HTR-8/SVneo (cell line): ENCODE measurements at places on chromosomes 12 and 14.

- DNase-seq: no peak
Measured at GRCh38 chr12:120890963-120891362, 13.2 kb downstream of the SPPL3 start.

DNA sequence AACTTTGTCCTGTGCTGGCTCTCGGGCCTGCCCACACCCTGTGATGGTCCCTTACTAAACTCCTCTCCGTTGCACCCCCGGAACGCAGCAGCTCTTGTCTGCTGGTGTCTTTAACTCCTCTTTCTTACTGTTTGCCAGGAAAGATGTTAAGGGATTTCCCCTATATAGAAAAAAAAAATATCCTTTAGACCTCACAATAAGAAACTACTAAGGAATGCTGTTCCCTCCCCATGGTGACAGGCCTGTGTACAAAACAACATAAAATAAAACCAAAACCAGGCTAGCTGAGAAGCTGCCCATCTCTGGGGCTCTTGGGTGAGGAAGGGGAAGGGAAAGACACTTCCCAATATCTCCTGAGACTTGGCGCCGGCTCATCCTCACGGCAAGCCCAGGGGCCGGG, 95.4 kb downstream of the CHGA start:
- DNase-seq: no peak

- DNase-seq: no peak
Measured at GRCh38 chr14:29007990-29008389, 241.4 kb downstream of the FOXG1 start.

DNA sequence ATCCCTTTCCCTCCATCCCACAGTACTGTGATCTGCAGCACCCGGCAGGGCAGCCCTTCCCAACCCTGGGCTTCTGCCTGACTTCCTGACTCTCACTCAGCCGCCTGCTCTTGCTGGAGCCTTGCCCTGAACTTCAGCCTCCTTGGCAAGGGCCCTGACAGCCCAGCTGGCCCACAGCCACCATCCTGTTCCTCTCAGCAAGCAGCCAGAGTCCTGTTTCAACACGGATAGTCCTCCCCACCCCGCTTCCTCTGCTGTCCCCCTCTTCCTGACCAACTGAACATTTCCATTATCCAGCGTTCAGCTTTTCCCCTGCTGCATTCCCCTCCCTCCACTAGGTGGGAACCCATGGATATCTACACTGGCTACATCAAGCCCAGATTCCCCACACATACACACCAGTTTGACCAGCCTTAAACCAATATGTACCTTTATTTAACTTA, 74.0 kb upstream of the MDM1 start:
- peak; percentile 65 for DNase-seq

DNA sequence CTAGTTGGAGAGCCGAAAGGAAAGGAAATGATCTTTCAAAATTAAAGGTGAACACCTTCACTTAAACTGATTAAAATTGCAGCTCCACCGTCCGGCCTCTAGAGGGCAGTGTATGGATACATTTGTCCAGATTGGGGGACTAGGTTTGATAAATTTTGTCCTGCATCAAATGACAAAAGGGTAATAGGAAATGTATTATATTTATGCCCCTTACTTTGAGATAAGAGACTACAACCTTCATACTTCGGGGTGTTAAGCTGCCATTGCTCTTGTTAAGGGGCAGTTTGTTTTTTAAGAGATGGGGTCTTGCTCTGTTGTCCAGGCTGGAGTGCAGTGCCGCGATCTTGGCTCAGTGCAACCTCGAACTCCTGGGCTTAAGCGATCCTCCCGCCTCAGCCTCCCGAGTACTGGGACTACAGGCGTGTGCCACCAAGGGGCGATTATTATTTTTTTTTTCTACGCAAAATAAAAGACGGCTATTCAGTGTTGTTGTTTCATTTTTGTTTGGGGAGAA, 818 bp upstream of the SUOX start:
- DNase-seq: peak; percentile 70

GRCh38 chr12:5872745-5873144, 72.3 kb downstream of the ANO2 start:
- DNase-seq: peak; percentile 32

DNA sequence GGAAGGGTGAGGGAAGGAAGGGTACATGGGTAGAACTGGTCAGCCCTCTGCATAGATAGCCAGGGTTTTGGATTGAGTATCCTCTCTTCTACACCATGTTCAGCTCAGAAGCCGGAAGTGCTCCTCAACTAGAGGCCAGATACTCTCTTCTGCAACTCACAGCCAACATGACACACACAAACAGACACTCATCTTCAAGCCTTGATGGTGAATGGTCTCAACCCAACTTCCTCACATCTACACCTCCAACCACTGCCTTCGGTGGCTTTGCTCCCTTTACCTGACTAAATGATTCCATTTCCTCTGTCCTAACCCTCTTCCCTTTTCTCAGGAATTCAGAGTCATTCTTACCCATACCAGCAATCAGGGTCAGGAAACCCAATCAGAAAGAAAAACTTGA, 7.6 kb upstream of the FKBP11 start:
- DNase-seq: no peak

DNA sequence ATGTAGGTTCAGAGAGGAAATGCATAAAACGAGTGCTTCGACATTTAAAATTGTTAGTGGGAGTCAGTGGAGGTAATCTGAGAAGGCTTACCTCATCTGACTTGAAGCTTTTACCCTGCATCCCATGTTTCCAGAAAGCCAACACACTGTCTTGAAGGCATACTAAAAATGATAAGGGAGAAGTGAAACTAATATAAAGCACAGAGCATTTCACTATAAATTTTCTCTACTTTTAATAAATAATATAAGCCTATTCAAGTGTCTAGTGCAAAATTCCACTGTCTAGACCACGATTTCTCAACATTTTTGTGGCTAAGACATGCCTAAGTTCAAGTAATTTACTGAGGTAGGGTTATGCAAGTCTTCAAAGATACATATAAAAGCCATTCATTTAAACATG, 29.1 kb upstream of the CDKL1 start:
- peak; percentile 23 for DNase-seq

DNA sequence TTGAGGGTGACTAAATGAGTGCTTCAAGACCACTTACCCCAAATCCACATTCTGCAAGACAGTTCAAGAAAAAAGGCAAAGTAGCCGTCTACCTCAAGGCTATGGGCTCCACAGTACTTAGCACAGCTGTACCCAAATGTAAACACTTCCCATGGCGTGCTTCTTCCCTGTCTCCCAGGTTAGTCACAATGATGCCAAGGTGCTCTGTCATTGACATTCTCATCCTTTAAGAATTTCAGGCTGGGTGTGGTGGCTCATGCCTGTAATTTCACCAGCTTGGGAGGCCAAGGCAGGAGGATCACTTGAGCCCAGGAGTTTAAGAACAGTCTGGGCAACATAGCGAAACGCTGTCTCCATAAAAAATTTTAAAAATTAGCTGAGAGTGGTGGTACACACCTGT, 51.2 kb upstream of the CERS5 start:
- no peak for DNase-seq

DNA sequence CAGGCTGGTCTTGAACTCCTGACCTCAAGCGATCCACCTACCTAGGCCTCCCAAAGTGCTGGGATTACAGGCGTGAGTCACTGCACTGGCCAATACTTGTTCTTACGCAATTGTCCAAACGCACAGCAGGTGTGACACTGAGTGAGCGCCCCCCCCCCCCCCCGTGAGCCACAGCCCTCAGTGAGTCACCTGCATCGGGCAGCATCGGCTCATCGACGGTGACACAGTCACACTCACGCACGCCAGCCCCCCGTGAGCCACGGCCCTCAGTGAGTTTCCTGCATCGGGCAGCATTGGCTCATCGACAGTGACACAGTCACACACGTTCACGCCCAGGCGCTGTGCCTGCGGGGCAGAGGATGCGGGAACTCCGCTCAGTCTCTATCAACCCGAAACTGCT, 42.5 kb downstream of the GALNT9 start:
- peak; percentile 51 for DNase-seq

DNA sequence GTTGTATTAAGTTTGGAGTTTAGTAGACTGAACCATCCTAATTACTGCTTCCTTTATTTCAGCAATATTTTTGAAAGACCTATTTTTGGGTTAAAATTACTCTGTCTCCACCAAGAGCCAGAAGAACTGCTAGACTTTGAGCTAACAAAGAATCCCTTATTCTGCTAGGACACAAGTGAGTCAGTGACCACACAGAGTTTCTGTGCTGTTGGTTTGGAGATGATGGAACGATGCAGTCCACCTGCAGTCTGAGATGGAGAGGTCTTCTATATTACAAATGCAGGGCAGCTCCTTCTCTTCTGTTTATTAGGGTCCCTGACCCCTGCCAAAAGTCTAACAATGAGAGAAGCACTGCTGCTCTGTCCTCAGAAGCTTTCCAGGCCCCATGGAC, 6.7 kb upstream of the STXBP6 start:
- no peak for DNase-seq

DNA sequence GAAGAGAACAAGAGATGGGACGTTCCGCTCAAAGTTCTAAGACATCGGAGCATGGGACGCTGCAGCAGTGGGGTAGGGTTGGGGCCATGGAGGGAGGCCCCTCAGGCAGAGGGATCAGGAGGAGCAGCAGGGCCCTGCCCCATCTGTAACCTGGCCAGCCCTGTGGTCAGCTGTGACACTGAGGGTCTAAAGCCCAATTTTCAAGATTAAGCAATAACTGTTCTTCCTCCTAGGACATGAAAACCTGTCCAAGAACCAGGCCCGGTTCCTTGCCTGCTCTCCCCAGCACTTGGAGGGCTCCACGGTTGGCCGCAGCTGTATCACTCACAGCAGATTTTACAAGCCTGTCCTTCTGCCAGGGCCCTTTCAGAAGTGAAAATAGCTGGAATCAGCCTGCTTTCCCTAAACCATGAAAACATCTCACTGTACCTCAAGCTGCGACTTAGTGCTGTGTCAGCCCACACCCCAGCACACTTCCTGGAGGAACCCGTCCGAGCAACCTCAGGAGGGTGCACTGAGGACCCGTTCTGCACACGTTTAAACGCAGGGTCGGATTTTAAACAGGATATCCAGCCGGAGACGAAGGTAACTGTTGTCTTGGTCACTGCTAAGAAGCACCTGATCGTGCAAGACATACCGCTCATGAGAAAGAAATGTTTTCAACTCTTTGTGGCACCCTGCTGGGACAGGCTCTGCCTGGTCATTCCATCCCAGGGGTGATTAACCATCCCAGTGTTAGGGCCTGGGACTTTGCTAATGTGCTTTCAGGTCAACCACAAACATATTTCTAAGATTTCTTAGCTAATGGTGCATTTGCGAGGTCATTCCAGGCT, 201.9 kb upstream of the DIO3 start:
- DNase-seq: no peak

GRCh38 chr12:2268471-2269286, 215.9 kb downstream of the CACNA1C start:
- peak; percentile 75 for DNase-seq

- DNase-seq: peak; percentile 43
Measured at GRCh38 chr14:53152184-53152886, 788 bp downstream of the DDHD1 start.

GRCh38 chr12:92602930-92603623, 99.7 kb upstream of the PLEKHG7 start:
- no peak for DNase-seq

- no peak for DNase-seq
Measured at GRCh38 chr12:65199604-65200003, 30.2 kb downstream of the LEMD3 start.

GRCh38 chr12:62576503-62576902, 109.9 kb downstream of the MON2 start:
- DNase-seq: no peak

DNA sequence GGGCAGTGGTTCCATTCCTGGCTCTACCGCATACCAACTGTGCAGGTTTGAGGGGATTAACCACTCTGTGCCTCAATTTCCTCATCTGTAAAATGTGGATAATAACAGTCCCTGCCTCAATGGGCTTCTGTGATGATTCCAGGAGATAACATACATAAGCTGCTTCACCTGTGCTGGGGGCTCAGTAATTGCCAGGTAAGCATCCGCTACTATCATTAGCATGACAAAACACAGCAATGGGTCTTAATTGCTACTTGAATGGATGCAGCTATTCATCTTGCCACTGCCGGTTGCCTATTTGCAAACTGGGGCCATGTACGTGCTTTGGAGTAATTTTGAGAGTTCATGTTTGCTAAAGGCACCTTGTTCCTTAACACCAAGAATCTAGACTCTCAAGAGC, 132.6 kb downstream of the TMEM132D start:
- DNase-seq: no peak

GRCh38 chr12:98403936-98404335, 111.5 kb upstream of the TMPO start:
- DNase-seq: no peak

- no peak for DNase-seq
Measured at GRCh38 chr14:65007202-65007601, 20.5 kb downstream of the FNTB start.

GRCh38 chr12:65703176-65703575, 121.1 kb upstream of the HMGA2 start:
- no peak for DNase-seq

- no peak for DNase-seq
Measured at GRCh38 chr14:100748944-100749343, 22.3 kb downstream of the DLK1 start.

DNA sequence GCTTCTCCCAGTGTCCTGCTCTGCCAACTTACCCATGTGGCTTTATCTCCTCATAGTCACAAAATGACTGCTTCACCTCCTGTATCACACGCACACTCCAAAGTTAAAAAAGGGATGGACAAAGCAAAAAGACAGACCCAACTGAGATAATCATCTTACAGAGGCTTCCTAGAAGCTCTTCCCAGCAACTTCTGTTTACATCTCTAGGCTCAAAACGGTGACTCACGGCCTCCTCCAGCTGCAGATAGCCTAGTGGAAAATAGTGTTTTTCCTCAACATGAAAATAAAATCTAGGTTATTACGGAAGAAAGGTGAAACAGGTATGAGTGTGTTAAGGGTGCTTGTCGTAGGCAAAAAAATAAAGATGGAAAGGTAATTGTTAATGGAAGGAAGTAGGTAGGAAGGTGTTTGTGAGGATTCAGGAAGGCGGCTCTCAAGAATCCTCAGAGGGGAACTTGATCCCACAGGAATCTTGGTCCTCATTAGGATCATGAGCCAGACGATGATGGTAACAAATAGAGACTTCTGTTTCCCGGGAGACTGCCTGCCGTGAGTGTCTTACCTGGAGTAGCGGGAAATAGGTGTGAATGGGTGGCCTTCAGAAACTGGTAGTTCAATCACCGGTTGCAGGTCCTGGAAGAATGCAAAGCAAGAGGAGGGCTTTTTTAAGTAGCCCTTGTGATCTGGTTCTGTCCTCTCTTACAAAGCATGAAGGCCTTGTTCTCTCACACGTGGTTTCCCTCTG, 487.5 kb upstream of the TMEM132C start:
- DNase-seq: no peak

GRCh38 chr12:49357103-49357678, 10.1 kb upstream of the SPATS2 start:
- DNase-seq: no peak

DNA sequence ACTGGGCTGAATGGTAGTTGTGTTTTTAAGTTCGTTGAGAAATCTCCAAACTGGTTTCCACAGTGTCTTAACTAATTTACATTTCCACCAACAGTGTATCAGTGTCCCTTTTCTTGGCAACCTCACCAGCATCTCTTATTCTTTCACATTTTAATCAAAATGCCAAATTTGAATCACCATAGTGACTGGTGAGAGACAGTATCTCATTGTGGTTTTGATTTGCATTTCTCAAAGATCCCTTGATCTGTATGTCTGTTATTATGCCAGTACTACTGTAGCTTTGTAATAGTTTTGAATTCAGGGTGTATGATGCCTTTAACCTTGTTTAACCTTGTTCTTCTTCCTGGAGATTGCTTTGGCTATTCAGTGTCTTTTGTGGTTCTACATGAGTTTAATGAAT, 2.2 kb upstream of the EIF2S3B start:
- DNase-seq: no peak
